ENCODE measurements at places on chromosomes 2 and 18.

- no peak for DNase-seq
These were observed 53.1 kb downstream of the CTDP1 start for GRCh38 chr18:79732721-79733025.

- no peak for DNase-seq
These were observed 24.8 kb downstream of the NOP58 start for GRCh38 chr2:202290316-202290715.

- DNase-seq: no peak
These were observed 63.3 kb upstream of the TTC39C start for GRCh38 chr18:23951206-23951605.

- DNase-seq: no peak
These were observed 115.2 kb upstream of the TFCP2L1 start for GRCh38 chr2:121400201-121400600.

DNA sequence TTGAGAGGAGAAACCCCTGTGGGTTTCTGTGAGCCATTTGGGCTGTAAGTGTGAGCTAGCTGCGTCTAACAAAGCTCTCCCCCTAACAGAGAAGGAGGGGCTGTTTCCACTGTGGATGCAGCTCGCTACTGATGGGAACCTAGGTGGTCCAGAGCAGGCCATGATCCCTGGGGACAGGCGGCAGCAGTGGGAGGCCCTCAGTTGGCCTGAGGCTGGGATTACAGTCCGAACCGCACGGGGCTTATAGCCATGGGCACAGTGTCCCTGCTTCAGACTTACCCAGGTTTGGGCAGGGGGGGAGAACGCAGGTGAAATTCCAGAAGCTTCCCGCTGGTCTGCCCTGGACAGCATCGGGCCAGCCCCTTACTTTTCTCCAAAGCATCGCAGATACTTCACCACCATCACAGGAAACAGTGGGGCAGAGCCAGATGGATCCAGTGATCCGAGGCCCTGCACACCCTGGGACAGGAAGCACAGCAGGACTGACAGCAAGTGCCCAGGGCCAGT lies 139.4 kb downstream of the SEPTIN10 start:
- DNase-seq: no peak

GRCh38 chr2:57798346-57798745 lies 248.3 kb upstream of the VRK2 start:
- DNase-seq: no peak

GRCh38 chr2:142174176-142174575 lies 43.4 kb upstream of the LRP1B start:
- DNase-seq: no peak

GRCh38 chr2:123953846-123954245 lies 71.2 kb upstream of the CNTNAP5 start:
- no peak for DNase-seq

GRCh38 chr18:68796936-68797690 lies 767 bp upstream of the CCDC102B start:
- no peak for DNase-seq

DNA sequence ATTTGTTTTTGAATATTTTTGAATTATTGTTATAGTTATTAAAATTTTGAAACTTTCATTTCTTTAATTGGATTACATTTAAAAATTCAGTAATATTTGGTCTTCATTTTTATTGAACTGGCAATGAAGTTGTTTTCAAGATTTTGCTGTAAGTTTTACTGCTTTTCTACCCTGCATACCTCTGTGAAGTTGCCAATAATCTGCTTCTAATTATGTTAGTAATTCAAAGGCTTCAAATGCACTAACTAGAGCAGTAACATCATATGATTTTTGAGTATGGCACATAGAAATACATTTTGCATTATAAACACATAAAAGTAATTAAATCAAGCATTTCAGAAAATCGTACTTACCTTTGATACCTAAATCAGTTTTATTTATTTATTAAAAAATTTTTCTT lies 40.3 kb upstream of the FAM171B start:
- no peak for DNase-seq

GRCh38 chr2:236338495-236339184 lies 74.4 kb upstream of the ASB18 start:
- DNase-seq: no peak

DNA sequence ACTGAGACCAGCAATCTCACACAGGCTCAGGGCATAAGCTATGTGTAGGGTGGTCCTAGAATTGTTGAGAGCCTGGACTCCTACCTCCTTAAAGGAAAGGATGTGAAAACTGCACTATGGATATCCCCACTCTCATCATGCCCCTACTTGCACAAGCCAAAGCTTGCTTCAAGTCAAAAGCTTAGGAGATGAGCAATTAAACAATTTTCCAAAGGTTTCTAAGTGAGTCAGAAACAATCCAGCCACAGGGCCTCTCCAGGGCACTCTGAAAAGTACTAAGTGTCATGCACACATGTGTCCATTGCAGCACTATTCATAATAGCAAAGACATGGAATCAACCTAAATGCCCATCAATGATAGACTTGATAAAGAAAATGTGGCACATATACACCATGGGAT lies 215.4 kb downstream of the AFF3 start:
- no peak for DNase-seq

DNA sequence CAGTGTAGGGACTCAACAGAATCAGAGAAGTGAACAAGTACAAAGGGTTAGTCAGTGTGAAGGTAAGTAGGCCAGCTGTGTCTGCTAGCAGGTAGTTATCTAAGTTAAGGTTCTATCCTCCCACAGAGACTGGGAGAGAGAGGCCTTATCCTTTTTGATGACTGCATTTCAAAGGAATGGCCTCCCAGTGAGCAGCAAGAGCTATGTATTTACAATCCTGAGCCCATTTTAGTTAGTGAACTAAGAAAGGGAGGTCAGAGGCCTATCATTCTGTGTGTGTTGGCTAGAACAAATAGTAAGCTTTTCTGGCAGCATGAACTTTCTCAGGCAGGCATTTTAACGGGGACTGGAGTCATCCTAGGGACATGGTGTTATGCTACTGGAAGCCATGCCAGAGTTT lies 182.9 kb downstream of the VWC2L start:
- no peak for DNase-seq

DNA sequence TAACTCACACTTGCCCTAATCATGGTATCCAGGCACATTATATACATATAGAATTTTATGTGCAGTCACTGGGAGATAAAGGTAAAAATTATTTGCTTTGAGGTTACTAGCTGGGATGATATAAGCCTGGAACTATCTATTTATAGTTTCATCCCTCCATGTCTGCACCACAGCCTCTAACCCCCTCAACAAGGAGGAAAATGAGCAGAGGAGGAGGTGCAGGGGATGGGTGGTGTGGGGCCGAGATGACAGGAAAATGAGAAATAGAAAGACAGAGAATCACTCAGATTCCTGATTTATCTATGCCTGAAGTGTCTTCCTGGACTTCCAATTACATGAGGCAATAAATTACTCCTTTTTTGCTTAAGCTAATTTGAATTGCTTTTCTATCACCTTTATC lies 145.2 kb downstream of the PIK3C3 start:
- no peak for DNase-seq

- DNase-seq: no peak
These were observed 104.5 kb upstream of the TAF1B start for GRCh38 chr2:9738535-9739496.

GRCh38 chr2:233988581-233988980 lies 61.9 kb upstream of the SPP2 start:
- no peak for DNase-seq

DNA sequence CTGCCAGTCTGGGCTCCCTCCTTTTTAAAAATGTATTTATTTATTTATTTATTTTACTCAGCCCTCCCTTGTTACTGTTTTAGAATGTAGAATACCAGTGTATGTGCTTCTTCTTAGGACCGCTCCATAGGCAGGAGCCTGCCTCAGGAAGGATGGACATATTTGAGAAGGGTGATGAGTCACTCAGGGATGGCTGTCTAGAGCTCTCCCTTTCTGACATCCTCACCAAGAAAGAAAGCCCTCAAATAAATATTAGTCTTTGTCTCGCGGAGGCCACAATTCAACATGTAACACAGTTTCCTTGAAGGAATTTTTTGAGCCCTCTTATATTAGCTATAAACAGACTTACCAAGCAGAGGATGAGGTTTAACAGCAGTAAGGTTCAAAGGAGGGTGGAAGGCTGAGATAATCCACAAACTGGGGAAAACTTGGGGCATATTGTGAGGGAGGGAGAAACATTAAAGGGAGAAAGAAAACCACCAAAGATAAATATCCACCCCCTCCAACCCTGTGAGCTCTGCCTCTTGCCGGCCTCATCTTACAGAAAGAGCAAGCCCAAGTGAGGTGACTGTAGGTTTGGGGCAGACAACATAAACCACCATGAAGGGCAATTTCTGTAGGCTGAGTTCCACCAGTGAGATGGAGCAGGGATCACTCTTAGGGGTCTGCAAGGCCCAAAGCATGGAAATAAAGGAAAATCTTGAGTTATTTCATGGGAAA lies 163.4 kb downstream of the LRRTM1 start:
- DNase-seq: no peak

- no peak for DNase-seq
These were observed 4.3 kb upstream of the NEUROD1 start for GRCh38 chr2:181684454-181685149.

GRCh38 chr18:26971409-26971808 lies 105.9 kb upstream of the AQP4 start:
- no peak for DNase-seq

- no peak for DNase-seq
These were observed 277.3 kb upstream of the FN1 start for GRCh38 chr2:215712871-215713790.

DNA sequence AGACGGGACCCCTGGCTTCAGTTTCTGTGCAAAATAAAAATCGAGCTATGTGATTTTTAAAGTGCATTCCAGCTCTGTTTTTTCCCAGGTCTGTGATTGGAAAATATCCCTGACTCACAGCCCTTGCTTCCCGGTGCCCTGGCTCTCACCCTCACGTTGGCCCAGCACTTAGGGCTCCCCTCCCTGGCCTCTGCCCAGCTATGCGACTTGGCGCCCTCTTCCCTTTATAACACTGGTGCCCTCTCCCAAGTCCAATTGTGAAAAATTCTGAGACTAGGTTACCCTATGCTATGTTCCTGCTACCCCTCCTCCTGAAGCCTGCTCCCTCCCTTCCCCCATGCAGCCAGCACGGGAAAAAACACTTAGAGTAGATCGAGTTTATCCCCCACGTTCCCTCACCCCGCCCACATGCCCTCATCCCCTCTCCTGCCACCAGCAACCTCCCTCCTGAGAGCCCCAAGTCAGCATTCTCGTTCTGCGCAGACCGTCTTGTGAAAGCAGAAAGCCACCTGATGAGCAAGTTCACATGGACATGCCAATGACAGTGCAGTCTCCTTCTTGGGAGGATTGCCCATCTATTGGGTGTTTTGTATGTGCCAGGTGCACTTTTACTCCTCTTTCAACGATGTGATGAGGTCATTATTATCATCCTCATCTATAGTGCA lies 228.8 kb downstream of the VAPA start:
- no peak for DNase-seq

GRCh38 chr2:14952400-14952963 lies 320.0 kb downstream of the LRATD1 start:
- DNase-seq: no peak

DNA sequence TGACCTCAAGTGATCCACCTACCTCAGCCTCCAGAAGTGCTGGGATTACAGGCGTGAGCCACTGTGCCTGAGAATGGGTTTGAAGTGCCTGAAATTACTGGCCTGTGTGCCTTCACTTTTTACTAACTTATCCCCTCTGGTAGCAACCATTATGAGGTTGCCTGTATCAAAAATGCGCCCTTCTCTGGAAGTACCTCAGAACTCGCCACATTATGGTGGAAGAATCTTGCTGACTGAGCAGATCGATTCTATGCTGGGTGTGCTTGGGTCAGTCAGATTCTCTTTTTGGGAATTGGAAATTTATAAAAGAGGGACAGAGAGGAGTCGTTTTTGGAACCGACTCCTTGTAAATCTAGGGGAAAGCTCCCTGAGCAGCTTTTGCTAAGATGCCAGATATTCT lies 8.2 kb downstream of the LHCGR start:
- no peak for DNase-seq

GRCh38 chr2:106168657-106169056 lies 25.4 kb downstream of the UXS1 start:
- DNase-seq: no peak

- no peak for DNase-seq
These were observed 100.3 kb upstream of the CAVIN2 start for GRCh38 chr2:191947235-191947634.

DNA sequence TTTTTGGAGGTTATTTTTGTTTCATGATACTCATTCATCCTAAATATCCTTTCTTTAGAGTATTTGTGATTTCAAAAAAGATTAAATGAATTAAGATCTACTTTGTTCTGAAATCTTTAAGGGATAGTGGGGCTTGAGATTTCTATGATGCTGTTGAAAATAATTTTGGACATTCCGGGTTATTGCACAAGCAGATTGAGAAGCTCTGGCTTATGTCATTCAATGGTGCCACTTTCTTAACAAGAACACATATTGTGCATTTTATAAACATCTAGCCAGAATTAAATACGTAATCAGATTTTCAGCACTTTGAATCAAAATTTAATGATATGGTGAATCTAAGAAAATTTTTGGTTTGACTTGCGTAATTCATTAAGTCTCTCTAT lies 207.7 kb upstream of the COL3A1 start:
- no peak for DNase-seq

DNA sequence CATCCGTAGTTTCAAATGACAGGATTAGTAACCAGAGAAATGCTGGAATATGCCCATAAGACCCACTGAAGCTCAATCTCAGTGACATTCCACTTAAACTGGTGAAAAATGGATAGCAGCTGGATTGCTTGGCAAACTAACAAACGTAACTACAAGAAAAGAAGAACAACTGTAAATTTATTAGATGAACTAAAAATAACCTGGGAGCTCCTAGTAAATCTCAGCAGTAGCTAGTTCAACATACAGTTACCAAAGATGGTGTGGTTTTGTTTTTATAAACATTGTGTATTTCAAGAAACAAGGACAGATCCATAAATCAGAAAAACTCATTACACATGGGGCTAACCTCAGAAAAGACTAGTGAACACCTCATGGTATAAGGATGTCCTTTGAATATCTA lies 531.9 kb downstream of the XIRP2 start:
- no peak for DNase-seq

GRCh38 chr2:59449274-59449673 lies 1104.2 kb downstream of the BCL11A start:
- no peak for DNase-seq

- no peak for DNase-seq
These were observed 1307.3 kb upstream of the ZEB2 start for GRCh38 chr2:145827235-145827634.

- no peak for DNase-seq
These were observed 1.2 kb upstream of the RAD51AP2 start for GRCh38 chr2:17519486-17519885.

- no peak for DNase-seq
These were observed 37.1 kb downstream of the EVA1A start for GRCh38 chr2:75523313-75524275.

Data from stimulated activated CD4-positive, alpha-beta T cell treated with anti-CD3 and anti-CD28 coated beads, Interleukin-1b, Interleukin-23, amount 100 ng/mL, for 24 hours (primary cell).